ENCODE measurements at places on chromosomes 11 and 22. TPM values are rescaled to one million over a fixed set of nuclear protein-coding genes. Genes with fewer than 3 reads are reported as not detected.

DNA sequence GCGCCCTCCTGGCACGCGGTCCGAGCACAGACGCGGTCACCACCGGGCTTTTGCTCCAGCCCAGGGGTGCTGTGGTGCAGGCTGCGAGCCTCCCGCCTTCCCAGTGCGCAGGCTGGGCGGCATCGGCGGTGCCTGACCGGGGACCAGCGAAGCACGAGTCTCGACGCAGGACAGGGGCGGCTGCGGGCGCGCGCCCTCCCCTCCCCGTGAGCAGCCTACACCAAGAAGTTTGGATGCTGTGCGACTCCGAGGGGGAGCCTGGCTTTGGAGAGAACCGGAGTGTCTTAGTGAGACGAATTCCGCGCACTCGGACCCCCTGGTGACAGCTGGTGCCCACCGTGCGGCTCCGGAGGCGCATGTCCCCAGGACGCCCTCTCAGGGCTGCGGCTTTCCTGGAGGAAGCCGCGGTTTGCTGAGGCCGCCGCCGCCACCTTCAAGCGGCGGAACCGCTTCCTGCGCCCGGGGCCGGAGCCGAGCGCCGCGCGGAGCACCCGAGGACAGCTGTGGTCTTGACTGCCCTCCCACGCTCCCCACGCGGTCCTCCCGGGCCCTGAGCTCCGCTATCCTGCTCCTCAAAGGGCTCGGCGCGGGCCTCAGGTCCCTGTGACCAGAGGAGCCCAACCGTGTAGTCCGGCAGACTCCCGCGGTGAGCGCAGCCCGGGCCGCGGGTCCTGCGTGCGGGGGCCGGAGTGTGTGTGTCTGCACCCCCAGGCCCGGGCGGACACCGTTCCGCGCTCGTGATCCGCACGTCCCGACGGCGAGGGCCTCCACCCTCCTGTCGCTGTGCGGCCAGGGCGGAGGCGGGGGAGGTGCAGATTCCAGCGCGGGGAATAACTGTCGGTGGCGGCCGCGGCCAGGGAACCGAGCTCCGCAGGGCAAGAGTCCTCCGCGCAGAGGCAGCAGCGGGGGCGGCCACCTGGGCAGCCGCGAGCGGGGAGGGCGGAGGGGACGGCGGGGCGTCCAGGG is 1.7 kb downstream of the FGF3 start:
- H3K36me3 ChIP-seq, result no peaks in the 10 kb centered on the region
- H3K27ac ChIP-seq, result no peak overlapping the region
- no peaks in the 10 kb centered on the region for H3K4me1 ChIP-seq
- no peak for DNase-seq
- H3K27me3 ChIP-seq, result peaks cover 4% of the 10 kb centered on the region
- no peak overlapping the region for H3K4me3 ChIP-seq

GRCh38 chr11:125123947-125124617 is 12.7 kb upstream of the TMEM218 start:
- H3K36me3 ChIP-seq, result no peaks in the 10 kb centered on the region
- H3K4me1 ChIP-seq, result no peaks in the 10 kb centered on the region
- H3K4me3 ChIP-seq, result no peak overlapping the region

DNA sequence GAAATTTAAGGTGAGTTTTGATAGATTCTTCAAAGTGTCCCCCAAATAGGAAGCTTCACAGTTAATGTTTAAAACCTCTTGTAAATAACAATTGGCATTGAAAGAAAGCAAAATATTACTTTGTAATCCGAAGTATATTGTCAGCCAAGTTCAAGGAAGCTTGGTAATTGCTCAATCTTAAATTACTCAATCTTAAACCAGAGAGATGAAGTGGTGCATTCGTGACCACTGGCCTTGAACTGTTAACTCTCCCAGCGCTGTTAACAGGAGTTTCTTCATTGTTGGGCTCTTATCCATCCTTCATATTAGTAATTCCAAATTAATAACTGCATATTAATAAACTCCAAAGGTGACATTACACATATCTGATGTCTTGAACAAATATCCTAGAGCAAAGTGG is 20.6 kb upstream of the FDX1 start:
- no peak overlapping the region for H3K27ac ChIP-seq
- H3K36me3 ChIP-seq, result no peaks in the 10 kb centered on the region
- DNase-seq, result no peak
- H3K4me1 ChIP-seq, result no peaks in the 10 kb centered on the region
- H3K27me3 ChIP-seq, result no peaks in the 10 kb centered on the region

DNA sequence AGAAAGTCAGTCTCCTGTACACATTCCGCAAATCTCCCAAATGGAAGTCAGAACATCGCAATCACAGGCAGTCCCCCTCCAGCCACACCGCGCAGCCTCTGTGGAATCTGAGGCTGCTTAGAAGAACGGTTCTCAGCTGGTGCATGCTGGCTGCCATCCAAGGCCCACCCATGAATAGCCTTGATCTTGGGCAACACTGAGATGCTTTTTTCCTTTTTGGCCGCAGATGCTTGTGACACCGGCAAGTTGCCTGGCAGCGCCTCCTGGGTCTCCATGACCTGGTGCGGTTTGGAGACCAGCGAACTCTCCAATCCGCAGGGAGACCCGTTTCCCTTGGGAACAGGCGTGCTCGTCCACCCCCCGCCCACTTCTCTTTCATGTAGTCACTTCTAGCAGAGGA is 26.3 kb upstream of the PHF21B start:
- DNase-seq, result peak; percentile 23
- no peaks in the 10 kb centered on the region for H3K27me3 ChIP-seq
- no peak overlapping the region for H3K27ac ChIP-seq
- H3K4me3 ChIP-seq, result no peak overlapping the region
- H3K4me1 ChIP-seq, result no peaks in the 10 kb centered on the region

GRCh38 chr11:69576069-69576782 is 64.7 kb upstream of the CCND1 start:
- H3K36me3 ChIP-seq, result no peaks in the 10 kb centered on the region
- no peak overlapping the region for H3K4me3 ChIP-seq
- H3K27me3 ChIP-seq, result no peaks in the 10 kb centered on the region
- no peak overlapping the region for H3K27ac ChIP-seq

Gene EFCAB6
- 2.0 TPM for total RNA-seq

GRCh38 chr11:110182886-110183285 is 89.7 kb downstream of the ZC3H12C start:
- H3K27me3 ChIP-seq, result no peaks in the 10 kb centered on the region
- H3K27ac ChIP-seq, result no peak overlapping the region
- H3K4me1 ChIP-seq, result no peaks in the 10 kb centered on the region
- DNase-seq, result no peak
- no peak overlapping the region for H3K4me3 ChIP-seq

DNA sequence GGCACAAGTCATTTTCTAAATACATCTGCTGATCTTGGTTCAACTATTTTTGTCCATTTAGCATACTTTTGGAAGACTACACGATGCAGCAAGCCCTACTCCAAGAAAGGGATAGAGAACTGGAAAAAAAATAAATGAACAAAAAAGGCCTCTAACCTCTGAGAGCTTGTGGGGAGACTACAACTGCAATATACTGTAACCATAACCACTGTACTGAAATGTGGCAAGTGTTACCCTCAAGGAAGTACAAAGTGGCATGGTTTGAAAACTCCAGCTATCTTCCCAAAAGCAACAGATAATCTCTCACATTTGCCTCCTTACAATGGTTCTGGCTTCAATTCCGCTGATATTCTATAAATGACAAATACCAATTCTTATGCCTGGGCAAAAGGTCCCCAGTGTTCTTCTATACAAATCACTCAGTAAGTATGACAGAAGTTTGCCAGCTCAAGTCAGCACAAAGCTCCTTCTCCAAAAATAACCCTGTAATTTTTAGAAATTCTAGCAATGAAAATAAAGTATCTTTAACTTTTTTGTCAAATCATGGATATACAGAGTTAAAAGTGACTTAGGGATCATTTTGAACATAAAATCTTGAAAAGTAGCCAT is 22.9 kb downstream of the AMBRA1 start:
- no peak overlapping the region for H3K27ac ChIP-seq
- DNase-seq, result no peak
- no peak overlapping the region for H3K4me3 ChIP-seq
- no peaks in the 10 kb centered on the region for H3K4me1 ChIP-seq
- no peaks in the 10 kb centered on the region for H3K27me3 ChIP-seq

GRCh38 chr11:59730896-59731565 is 17.4 kb upstream of the OR10V1 start:
- no peak overlapping the region for H3K4me3 ChIP-seq
- no peaks in the 10 kb centered on the region for H3K4me1 ChIP-seq
- H3K27ac ChIP-seq, result no peak overlapping the region

GRCh38 chr11:13772223-13773046 is 104.0 kb downstream of the FAR1 start:
- H3K27ac ChIP-seq, result no peak overlapping the region
- H3K4me1 ChIP-seq, result no peaks in the 10 kb centered on the region
- no peaks in the 10 kb centered on the region for H3K27me3 ChIP-seq
- H3K4me3 ChIP-seq, result no peak overlapping the region
- no peaks in the 10 kb centered on the region for H3K36me3 ChIP-seq

Gene MIOX
- total RNA-seq, result not detected
